RWPE1 (cell line): ENCODE measurements at places on chromosomes 2 and 18.

- DNase-seq: no peak
Measured at GRCh38 chr18:79516441-79516931, 120.8 kb downstream of the NFATC1 start.

GRCh38 chr2:205117125-205117524, 565.2 kb upstream of the NRP2 start:
- DNase-seq: no peak

DNA sequence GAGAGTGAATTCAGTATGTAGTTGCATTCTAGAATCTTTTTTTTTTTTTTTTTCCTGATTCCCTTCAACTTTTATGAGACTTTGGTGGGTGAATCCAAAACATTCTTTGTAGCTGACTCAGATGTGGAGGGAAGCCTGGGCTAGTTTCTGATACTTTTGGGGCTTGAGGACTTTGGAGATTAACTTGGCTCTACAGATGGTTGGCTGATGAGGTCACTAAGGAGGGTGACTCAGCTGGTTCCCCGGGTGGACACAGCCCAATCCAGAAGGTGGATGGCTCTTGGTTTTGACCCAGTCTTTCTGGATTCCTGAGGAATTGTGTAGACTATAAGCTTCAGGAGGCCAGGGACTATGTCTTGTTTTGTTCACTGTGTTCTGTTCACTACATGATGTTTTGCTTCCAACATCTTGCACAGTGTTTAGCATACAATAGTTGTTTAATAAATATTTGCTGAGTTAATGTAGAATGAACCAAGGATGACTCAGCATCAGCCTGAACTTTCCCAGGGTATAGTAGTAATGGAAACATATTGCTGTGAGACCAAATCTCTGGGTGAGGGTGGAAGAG, 30.5 kb downstream of the LAMA3 start:
- peak; percentile 93 for DNase-seq

GRCh38 chr2:53881360-53881759, 21.6 kb upstream of the GPR75 start:
- DNase-seq: no peak

- no peak for DNase-seq
Measured at GRCh38 chr18:6249788-6250187, 164.9 kb downstream of the L3MBTL4 start.

DNA sequence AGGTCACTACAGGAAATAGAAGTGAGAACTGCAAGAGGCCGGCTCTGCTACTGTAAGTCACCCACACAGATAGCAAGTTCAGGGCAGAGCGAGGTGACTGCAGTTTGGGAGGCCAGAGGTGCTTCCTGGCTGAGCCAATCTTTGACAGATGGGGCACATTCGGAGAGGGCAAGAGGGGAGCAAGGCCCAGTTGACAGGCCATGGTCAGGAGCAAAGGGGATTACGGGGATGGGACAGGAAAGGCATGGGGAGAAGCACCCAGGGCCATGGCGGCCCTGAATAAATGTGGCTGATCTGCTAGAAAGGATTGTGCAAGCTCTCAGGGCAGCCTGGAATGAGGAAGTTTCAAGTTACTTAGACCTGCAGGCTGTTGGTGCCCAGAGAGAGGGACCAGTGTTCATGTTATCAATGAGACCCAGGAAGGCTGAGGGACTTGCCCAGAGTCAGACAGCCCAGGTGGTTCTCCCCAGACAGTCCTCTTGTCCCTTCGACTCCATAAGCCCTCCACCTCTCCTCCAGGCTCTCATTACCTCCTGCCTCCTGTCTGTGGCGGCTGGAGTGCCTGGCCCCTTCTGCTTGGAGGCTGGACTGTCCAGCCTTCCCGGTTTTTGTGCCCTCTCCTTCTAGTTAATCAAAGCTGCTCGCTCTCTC, 123.3 kb downstream of the CTIF start:
- DNase-seq: peak; percentile 33
